KBM-7 (cell line): ENCODE measurements at places on chromosomes 1 and 21.

DNA sequence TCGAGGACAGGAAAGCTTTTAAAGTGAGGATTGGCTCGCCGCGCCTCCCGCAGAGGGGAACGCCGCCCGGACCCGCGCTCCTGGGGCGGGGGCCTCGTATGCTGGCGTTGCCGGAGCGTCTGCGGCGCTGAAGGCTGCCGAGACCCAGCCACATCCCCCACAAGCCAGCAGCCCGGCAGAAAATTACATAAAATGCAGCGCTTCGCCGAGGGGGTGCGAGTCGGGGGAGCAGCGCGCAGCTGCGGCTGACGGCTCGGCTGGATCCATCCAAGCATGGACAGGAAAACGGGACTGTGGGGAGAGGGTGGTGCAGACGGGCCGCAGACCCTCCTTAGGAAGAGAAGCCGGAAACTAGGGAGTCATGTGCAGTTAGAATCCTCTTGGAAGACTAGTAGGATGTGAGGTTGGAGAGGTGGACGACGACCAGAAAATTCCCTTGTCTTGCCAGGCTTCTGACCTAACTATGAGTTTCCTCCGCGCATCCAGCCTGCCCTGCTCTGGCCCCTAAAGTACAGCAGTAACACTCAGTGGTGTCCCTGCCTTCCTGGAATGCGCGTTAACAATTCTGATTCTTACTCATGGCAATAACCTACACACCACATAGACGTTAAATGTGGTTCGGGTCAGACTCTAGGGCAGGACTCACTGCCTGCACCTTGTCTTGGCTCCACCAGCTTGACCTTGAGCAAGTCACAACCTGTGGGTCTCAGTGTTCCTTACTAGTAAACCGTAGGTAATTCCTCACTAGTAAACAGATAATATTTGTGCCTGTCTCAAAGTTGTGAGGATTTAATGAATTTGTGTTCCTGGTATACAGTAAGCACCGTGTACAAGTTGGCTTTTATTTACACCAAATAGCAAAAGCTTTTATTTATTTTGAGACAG is 953 bp upstream of the BRWD1 start:
- no peak for DNase-seq

DNA sequence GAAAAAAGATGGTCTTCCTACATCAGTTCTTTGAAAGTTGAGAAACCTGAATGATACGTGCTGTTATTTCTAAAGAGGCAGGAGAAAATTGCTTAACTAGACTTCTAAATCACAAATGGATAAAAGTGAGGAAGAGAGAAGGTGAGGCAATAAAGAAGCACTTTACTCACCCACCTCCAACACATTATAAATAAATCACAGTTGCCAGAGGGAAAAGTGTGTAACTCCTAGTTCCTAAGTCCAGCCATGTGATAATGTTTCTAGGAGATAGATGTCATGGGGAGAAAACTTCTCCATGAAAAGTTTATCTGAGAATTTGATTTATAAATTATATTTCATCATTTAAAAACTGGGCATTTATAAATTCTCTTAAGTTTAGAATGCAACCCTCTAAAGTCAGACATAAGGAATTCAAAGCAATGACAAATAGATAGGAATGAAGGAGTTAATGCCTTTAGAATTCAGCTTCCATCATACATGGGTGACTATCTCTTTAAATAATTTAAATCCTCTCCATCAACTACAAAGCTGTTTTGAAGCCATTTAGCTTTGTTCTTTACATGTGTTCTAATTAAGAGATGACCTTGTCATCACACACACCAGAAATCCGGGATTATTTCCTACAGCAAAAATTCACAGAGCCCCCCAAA is 60.0 kb downstream of the NRIP1 start:
- no peak for DNase-seq

GRCh38 chr1:208821939-208822338 is 577.8 kb upstream of the PLXNA2 start:
- DNase-seq: no peak

DNA sequence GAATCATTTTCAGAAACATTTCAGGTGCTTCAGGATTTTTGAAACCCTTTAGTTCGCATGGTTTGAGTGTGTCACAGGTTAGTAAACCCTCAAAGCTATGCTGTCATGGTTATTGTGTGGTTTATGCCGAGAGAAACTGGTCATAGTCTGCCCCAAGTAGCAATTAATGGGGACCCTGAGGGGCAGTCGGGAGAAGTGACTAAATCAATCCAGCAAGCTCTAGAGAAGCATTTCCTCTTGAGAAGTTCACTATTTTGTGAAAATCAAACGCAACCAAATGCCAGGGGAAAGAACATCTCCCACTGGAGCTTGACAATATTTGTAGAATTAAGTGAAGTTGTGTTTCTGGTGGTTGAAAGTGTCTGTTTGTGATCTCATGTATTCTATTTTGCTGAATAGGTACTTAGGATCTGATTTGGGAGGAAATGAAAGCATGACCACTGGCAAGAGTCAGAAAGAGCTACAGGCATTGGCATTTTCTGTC is 63.0 kb upstream of the BACH1 start:
- DNase-seq: no peak

GRCh38 chr1:179175011-179175841 is 54.3 kb downstream of the ABL2 start:
- DNase-seq: peak; percentile 20

DNA sequence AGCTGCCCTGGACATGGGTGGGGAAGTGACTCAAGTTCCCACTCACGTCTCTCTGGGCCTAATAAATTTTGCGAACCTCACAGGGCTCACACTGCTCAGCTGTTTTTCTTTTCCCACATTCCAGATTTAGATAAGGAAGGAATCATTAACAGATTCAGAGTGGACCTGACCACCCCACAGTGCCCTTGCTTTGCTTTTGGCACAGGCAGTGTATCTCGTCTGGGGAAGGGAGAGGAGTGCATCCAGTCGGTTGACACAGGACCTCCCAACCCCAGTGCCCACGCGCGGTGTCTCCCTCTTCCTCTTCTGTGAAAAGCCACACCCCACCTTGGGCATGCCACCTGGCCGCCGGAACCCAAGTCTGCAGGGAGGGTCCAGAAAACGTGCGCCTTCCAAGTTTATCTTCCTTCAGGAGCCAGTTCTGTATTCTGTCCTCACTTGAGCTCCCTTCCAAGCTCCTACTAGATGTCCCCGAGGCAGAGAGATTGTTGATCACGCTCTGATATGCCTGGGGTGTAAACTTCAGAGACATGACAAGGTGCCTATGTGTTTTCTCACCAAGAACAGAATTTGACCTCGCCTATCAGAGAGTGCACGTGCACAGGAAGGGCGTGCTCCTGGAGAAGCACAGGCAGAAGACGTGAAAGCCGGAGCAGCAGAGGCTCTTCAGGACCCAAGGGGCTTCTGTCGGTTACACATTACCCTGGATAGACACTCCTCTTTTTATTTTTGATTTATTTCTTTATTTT is 9.5 kb upstream of the SLC2A5 start:
- DNase-seq: no peak

GRCh38 chr1:60066001-60066400 is 7.6 kb downstream of the C1orf87 start:
- no peak for DNase-seq

GRCh38 chr1:87963556-87963955 is 634.9 kb downstream of the LMO4 start:
- DNase-seq: no peak

- DNase-seq: no peak
These were observed 11.2 kb upstream of the RNF223 start for GRCh38 chr1:1085171-1085841.

DNA sequence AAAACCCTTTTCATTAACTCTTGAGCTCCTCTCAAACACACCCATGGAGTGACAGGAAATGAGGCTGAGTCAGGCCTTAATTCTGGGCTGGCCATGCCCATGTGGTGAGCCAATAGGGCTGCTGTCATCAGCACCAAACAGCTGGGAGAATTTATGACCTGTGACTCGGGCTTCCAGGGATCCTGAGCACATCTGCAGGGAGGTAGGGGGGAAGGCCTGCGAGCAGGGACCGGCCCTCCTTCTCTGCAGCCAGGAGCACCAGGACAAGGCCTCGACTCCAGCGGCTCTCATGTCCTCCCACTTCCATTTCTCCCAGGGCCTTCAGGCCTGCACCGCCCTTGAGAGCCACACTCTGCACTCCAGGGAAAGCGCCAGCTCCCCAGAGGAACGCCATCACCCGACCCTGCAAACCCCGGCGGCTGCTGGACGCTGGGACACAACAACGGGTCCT is 14.6 kb downstream of the RIPK4 start:
- no peak for DNase-seq

DNA sequence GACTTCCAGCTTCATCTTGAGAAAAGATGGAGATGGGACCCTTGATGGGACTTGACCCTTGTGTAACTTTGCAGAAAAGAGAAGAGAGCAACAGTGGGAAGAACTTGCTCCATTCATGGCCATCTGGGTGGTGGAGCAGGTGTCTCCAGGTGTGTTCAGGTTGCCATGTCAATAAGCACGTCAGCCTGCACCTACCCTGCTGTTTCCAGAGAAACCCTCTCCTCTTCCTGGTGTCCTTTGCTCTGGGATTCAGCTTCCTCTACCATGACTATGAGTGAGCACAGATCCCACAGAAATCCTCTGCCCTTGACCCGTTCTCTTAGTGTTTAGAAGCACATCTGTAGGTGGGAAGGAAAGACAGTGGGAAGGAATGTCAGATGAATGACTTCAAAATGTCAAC is 21.8 kb upstream of the OTUD3 start:
- no peak for DNase-seq

DNA sequence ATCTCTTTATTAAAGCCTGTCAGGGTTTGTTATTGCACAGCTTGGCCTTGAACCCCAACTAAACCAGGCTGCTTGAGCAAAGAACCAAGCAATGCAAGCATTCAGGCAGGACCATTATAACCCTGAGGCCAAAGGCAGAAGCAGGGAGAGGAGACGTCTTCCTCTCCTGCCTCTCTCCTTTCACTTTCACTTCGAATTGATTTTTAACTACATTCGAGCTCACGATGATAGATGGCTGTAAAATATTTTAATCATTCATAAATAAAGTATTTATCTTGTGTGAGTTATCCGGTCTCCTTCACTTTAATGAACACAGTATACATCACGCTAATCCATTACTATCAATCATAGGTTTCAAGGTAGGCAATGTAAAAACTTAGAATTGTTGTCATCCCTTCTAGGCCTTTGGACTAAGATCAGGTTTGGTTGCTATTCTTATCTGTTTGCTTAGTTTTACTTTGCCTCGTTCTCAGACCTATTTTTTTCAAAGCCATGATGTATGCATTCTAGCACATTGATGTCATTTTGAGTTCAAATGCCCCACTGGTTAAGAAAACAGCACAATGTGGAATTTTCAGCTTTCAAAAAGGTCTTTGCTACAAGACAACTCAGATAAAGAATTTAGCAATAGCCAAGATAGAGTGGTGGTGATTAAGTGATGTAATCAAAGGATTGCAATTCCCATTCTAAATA is 480.2 kb upstream of the RUNX1 start:
- no peak for DNase-seq

DNA sequence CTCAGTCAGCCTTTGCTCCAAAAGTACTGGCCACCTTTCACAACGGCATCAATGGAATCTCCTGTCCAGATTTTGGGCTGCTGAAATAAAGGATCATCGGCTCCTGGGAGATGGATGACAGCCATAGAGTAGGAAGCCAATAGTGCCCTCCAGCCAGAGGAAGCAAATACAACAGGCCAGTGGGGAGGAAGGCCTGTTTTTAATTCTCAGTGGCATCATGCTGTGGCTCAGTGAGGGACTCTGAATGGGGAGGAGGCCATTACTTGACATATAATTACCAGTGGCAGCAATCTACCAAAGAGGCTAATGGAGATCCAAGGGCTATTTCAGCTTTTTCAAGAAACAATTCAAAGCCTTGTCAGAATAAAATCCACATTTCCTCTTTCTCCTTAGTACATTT is 26.7 kb downstream of the COLGALT2 start:
- DNase-seq: no peak

GRCh38 chr21:37061926-37062592 is 10.8 kb downstream of the PIGP start:
- no peak for DNase-seq

DNA sequence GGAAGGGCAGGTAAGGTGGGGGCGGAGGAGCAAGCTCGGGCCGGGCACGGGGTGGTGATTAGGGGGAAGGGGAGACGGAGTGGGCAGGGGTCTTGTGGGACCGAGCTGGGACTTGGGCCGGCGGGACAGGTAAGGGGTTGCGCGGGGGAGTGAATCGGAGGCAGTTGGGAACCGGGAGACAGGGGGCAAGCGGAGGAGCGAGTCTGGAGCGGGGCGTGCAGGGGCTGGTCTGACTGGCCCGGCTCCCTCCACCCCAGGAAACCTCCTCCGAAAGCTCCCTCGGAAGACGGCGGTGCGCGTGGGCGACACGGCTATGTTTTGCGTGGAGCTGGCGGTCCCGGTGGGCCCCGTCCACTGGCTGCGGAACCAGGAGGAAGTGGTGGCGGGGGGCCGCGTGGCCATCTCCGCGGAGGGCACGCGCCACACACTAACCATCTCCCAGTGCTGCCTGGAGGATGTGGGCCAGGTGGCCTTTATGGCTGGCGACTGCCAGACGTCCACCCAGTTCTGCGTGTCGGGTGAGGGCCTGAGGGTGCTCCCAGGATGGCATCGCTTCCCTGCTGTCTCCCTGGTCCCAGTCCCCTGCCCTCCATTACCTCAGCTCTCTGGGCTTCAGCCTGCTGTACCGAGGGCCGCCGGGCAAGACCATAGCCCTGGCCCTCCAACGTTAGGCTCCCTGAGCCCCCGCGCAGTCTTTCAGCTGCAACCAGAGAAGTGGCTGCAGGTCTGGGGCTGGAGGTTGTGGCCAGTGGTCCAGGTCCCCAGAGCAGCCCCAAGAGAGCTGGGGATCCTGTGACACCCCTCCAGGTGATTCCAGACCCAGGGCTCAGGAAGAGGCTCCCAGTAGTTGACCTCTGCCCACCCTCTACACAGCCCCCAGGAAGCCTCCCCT is 6.3 kb downstream of the OBSCN start:
- DNase-seq: no peak

DNA sequence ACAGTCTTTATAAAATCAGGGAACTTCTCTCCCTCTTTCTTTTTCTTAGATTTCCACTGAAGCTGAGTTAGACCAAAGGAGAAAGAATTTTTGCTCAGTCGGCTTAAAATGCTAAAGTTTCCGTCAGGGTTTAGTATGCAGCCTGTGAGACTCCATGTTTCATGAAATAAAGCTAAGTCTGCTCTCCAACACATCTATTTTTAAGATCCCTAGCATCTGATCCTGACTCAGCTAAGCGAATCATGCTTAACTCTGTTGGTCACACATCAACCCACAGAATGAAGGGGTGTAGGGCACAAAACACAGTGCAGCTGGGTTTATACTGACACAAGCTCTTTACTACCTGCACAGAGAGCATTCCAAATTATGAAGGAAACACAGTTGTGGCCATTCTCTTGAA is 102.4 kb upstream of the ZNF281 start:
- DNase-seq: no peak

DNA sequence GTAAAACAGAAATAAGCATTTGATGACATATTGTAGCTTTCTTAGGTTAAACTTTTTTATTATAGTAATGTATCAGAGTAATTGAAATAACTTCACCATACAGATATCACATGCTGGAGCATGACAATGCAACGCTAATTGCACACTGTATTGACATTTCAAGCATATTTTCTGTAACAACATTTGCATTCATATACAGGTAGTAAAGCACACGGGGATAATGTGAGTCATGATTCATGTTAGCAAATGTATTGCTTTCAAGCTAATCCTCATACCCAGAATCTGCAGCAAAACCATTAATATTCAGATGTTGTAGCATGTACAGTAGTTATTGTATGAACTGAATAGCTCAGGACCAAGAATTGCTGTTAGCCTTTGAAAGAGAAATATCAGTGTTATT is 133.9 kb downstream of the TTLL7 start:
- DNase-seq: no peak
